Thyroid gland (tissue), 4 donors: ENCODE measurements at places on chromosomes 4 and X. TPM values are rescaled to one million over a fixed set of nuclear protein-coding genes. Genes with fewer than 3 reads are reported as not detected.

- no peak for DNase-seq
Measured at GRCh38 chrX:38513112-38513742, 48.1 kb upstream of the TSPAN7 start.

The DMRTC1B gene
- total RNA-seq = not detected

DNA sequence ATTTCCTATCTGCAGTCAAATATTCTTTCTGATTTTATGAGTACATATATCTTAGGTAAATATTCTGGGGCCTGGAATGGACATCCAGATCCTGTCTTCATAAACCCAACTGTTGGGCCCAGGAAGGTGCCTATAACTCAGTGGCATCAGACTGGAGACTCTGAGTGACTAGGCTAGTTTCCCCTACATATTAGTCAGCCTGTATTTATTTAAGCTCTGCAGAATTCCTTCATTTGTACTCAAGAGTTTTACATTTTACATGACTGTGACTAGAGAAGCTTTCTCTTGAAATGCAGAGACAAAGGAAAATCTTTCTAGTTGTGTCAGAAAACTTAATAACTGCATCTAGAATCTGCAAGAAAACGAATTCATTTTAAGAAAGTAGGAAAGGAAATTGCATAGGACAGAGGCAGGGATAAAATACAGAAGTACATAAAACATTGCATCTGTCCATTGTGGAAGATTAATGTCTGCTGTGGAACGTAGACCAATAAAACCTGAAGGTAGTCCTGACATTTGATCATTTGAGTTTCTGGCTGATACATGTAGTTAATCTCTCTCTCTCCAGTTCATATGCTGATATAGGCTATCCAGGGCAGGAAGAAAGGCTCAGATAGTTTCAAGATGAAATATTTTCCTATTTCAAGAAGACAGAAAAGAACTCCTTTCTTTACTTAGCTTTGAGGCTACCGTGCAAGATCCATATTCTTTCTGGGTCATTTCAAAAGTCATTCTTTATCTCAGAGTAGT is 78.2 kb downstream of the OPHN1 start:
- no peak for DNase-seq

DNA sequence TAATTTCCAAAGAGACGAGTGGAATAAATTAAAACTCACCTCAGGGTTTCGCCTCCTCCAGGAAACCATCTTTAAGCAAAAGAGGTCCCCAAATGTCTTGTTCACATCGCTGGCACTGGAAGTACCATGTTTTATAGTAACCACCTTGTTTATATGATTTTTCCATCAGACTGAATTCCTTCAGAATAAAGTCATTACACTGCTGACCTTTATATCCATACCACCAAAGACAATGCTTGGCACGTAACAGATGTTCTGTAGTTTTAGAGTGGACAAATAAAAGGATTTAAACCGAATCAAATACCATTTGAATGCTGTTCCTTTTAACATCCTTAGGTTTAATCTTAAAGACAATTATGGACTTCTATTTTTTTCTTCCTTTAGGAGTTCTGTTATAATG is 4.7 kb downstream of the NUDT6 start:
- no peak for DNase-seq

- no peak for DNase-seq
Measured at GRCh38 chrX:104427693-104428092, 138.3 kb upstream of the IL1RAPL2 start.

GRCh38 chr4:152045807-152046571 is 285.2 kb upstream of the GATB start:
- DNase-seq = peak; percentile 80

- peak; percentile 48 for DNase-seq
Measured at GRCh38 chrX:152904151-152905080, 6.5 kb downstream of the ZNF185 start.

DNA sequence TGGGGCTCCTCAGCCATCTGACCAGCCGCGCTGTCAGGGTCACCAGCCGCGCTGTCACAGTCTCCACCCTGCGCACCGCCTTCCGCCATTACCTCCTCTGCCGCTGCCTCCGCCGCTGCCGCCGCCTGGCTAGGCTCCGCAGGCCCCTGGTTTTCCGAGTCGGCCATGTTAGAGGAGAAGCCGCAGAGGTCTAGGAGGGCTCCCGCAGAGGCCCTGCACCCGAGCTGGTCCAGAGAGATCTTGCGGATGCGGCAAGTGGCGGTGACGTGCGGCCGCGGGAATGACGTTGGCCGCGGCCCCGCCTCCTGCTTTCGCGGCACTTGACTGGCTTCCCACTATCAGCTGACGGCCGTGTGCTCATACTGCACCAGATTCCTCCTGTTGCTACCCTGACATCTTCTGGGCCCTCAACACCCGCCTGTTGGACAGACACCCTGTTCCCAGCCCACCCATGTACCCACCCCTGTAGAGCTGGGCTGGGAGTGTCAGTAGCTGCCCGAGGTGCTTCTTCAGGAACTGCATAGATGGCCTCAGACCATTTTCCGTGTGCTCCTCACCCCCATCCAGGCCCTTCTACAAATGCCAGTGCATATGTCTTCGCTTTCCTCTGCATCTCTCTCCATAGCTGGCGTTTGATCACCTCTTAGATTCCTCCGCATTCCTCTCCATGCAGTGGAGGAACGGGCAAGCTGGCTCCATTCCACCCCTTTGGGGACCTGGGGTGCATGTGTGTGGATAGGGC is at the start of gene NAP1L5:
Gene NAP1L5 (minus strand): TSS at position 242 of the 742 bp plus-strand sequence. CDS start 75 bp downstream, at position 167.
- peak; percentile 61 for DNase-seq

DNA sequence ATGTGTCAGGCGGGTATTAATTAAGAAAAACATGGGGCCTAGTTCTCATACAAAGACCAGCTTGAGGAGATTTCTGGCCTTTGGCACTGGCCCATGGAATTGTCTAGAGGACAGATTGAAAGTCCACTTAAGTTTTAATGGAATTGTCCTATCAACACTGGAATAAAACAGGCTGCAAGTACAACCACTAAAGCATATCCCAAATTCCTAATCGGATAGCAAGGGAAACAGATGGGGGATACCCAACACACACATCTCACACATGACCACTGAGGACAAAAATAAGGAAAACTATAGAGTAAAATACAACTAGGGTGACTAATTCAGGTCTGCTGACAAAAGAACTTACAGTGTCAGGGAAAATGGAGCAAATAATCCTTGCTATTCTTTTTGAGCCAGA is 167.8 kb downstream of the GASK1B start:
- no peak for DNase-seq

GRCh38 chr4:99201690-99202089 is 17.4 kb downstream of the ADH6 start:
- no peak for DNase-seq

GRCh38 chrX:85619962-85620361 is 240.5 kb upstream of the POF1B start:
- DNase-seq = no peak

The STOX2 gene
- 51.2 TPM for total RNA-seq

The USP26 gene
- total RNA-seq = not detected

The TMSB15A gene
- total RNA-seq = 0.78 TPM

The ACTRT1 gene
- not detected for total RNA-seq

- DNase-seq = no peak
Measured at GRCh38 chrX:119816300-119816699, 24.9 kb upstream of the RPL39 start.

The CLTRN gene
- 1.7 TPM for total RNA-seq

DNA sequence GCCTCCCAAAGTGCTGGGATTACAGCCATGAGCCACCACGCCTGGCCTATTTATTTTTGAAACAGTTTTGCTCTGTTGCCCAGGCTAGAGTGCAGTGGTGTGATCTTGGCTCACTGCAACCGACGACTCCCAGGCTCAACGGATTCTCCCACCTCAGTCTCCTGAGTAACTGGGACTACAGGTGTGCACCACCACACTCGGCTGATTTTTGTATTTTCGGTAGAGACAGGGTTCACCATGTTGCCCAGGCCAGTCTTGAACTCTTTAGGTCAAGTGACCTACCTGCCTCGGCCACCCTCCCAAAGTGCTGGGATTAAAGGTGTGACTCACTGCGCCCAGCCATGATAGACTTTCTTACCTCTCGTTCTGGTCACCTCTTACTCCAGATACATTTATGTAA is 124.0 kb downstream of the UBE2K start:
- DNase-seq = no peak

GRCh38 chr4:81084029-81084428 is 53.5 kb downstream of the BMP3 start:
- DNase-seq = no peak

The GPRASP1 gene
- 32.2 TPM for total RNA-seq

DNA sequence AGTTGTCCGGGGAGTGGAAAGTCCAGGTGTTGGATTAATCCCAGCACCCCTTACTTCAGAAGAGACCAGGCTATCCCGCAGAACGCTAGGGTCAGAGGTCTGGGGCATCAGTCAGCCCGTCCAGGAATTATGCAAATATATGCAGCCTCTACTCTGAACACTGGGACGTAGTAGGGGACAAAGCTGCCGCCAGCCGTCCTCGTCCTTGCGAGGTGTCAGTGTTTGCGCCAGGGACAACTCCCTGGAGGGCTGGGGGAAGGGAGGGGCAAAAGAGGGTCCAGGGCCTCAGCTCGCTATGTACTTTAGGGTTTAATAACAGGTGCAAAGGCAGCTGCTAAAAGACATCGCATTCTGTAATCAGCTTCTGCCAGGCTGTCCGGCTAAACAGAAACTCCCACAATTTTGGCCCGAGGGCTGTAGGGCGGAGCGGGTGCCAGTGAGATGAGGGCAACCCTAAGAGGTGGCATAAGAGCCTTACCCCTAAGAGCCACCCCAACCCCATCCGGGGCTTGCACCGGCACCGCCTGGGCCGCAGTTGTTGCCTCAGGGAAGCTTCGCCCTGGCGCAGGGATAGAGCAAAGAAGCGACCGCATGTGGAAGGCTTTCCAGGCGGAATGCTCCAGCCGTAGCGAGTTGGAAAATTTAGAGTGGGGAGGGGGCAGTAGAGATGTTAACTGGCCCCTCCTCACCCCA is 8.4 kb downstream of the HAND2 start:
- DNase-seq = no peak

The RENBP gene
- 4.2 TPM for total RNA-seq

The CD40LG gene
- not detected for total RNA-seq

GRCh38 chr4:94551643-94552564 is 100.2 kb downstream of the PDLIM5 start:
- DNase-seq = no peak

The ARL9 gene
- total RNA-seq = not detected

The MUC7 gene
- not detected for total RNA-seq

DNA sequence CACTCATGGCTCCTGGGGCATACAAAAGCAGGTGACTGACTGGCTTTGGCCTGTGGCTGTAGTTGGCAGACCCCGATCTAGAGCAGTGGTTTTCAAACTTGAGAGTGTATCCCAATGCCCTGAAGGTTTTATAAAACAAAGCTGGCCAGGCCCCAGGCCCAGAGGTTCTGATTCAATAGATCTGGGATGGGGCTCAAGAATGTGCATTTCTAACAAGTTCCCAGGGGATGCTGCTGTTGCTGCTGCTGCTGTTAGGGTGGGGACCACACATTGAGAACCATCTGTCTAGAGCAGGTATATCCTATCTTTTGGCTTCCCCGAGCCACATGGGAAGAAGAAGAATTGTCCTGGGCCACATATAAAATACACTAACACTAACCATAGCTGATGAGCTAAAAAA is 7.3 kb downstream of the AIFM1 start:
- DNase-seq = no peak

DNA sequence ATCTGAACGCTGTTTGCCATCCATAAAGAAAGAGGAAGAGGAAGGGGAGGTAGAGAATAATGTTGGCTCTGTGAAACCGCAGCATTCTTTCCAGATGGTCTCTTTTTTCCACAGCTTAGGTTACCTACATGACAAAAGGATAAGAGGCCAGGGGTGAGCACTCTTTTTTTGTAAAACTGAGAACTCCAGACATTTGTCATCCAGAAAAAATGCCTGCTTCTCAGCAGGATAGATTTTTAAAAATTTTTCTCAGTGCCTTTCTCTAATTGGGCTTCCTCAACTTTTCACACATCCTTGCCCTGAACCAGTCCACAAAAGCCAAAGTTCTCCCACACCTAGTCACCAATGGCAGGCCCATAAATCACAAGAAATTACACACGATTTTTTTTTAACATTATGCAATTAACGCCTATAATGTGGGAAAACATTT is 158.1 kb upstream of the TENM3 start:
- DNase-seq = no peak
